ENCODE measurements at places on chromosomes 4 and X. TPM values are rescaled to one million over a fixed set of nuclear protein-coding genes. Genes with fewer than 3 reads are reported as not detected.

Gene ABHD18
- total RNA-seq, result 24.2 TPM

Gene SHROOM3
- 0.04 TPM for total RNA-seq

Gene GPC3
- total RNA-seq, result 1.3 TPM

Gene GPC4
- total RNA-seq, result not detected

DNA sequence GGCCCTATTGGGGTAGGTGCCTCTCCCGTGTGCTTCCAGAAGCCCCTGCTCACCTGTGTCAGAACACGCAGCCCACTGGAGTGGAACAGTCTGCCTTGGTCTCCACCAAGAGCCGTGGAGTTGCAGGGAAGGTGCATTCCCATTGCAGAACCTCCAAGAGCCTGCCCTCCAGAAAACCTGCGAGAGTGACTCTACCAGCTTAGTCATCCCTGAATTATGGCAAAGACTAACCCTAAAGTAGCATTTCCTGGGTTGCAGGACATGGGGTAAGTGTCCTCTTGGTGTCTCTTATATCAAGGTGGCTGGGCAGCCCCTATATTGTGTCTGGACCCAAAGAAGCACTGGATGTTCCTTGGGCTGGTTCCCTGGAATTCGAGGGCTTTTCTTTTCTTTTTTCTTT, 224.6 kb downstream of the BCOR start:
- H3K4me3 ChIP-seq, result no peak overlapping the region
- H3K27me3 ChIP-seq, result no peaks in the 10 kb centered on the region
- no peaks in the 10 kb centered on the region for H3K36me3 ChIP-seq
- peaks cover 55% of the 10 kb centered on the region for H3K4me1 ChIP-seq
- no peak for DNase-seq

DNA sequence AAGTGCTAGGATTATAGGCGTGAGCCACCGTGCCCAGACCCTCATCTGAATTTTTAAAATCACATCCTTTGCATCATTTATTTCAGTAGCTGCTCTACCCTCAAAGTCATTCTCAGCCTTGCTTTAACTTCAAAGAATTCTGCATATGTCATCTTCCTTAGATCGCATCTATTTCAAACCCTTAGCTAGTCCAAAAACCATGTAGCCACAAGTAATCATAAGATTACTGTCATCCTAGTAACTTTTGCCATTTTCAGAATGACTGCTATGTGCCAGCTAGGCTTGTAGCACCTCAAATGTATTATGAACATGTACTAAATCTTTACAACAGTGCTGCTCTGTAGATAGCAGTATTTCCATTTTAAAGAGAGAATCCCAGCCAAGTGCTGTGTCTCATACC, 45.5 kb upstream of the KLF3 start:
- no peaks in the 10 kb centered on the region for H3K27me3 ChIP-seq

GRCh38 chr4:94127707-94128328, 79.8 kb upstream of the SMARCAD1 start:
- H3K27me3 ChIP-seq, result peaks cover 7% of the 10 kb centered on the region
- H3K4me1 ChIP-seq, result no peaks in the 10 kb centered on the region
- no peak overlapping the region for H3K27ac ChIP-seq

GRCh38 chr4:41258783-41259182, 2.1 kb downstream of the UCHL1 start:
- H3K4me3 ChIP-seq, result no peak overlapping the region
- peaks cover 43% of the 10 kb centered on the region for H3K27me3 ChIP-seq
- peaks cover 6% of the 10 kb centered on the region for H3K4me1 ChIP-seq
- H3K27ac ChIP-seq, result no peak overlapping the region

- no peaks in the 10 kb centered on the region for H3K36me3 ChIP-seq
- H3K27me3 ChIP-seq, result no peaks in the 10 kb centered on the region
- H3K4me3 ChIP-seq, result no peak overlapping the region
- DNase-seq, result no peak
These were observed 7.8 kb upstream of the SH3TC1 start for GRCh38 chr4:8191136-8191747.

DNA sequence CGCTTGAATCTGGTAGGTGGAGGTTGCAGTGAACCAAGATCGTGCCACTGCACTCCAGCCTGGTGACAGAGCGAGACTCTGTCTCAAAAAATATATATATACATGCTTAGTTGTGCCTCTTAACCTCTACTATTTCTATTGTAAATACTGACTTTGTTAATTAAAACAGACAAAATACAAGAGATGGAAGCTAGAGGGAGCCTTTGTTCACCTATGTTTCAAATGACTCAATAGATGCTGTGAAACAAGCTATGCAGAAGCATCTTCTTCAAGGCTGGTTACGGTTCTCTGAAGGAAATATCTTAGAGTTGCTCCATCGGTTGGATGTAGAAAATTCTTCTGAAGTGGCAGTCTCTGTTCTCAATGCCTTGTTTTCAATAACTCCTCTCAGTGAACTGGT, 6.2 kb downstream of the NCAPG start:
- DNase-seq, result no peak
- H3K4me1 ChIP-seq, result peaks cover 12% of the 10 kb centered on the region
- no peak overlapping the region for H3K4me3 ChIP-seq
- no peak overlapping the region for H3K27ac ChIP-seq
- H3K27me3 ChIP-seq, result no peaks in the 10 kb centered on the region

DNA sequence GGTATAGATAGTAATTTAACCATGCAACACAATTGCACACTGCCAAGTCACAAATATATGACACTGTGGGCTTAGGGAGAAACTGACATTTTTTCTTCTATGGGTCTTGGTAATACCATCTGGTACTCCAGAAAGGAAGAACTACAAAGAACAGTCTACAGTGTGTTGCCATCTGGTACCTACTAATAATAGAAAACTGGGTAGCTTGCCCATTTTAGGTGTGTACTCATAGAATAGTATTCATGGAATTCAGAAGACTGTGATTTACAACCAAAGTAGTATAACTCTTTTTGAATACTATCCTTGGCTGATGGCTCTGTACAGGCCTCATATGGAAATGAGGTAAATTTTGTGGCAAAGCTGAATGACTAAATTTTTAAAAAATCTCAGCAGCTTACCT, 132.6 kb upstream of the RPS6KA6 start:
- H3K36me3 ChIP-seq, result no peaks in the 10 kb centered on the region
- H3K27ac ChIP-seq, result no peak overlapping the region
- H3K27me3 ChIP-seq, result no peaks in the 10 kb centered on the region
- no peak for DNase-seq
- H3K4me3 ChIP-seq, result no peak overlapping the region

DNA sequence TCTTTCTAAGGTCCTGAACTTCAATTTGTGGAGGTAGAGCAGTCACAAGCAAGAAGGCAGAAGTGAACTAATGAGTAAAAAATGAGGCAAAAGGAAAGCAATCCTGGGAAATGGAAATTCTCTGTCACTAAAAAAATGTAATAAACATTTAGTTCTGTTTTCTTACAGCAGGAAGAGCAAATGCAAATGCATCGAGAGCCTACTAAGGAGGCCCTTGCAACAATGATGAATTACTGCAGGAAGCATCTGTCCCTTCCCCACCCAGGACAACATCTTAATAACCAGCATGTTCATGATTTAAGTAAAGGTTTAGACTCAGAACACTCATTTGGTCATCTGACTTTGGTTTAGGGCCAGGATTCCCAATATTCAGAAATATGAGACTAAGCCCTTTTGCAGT, 341.4 kb upstream of the NOCT start:
- peaks cover 5% of the 10 kb centered on the region for H3K27me3 ChIP-seq
- H3K4me3 ChIP-seq, result no peak overlapping the region
- no peak for DNase-seq

All from activated CD4-positive, alpha-beta T cell treated with anti-CD3 and anti-CD28 coated beads for 36 hours (primary cell).